ENCODE measurements at places on chromosomes 11 and 22.

DNA sequence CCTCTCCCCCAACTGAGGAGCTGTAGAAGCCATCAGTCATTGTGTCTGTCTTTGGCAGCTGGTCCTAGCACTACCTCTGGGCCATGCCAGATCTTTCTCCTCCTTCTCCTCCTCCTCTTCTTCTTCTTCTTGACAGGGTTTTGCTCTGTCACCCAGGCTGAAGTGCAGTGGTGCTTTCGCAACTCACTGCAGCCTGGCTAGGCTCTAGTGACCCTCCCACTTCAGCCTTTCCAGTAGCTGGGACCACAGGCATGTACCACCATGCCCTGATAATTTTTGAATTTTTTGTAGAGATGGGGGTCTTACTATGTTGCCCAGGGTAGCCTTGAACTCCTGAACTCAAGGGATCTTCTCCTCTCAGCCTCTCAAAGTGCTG, 50.1 kb upstream of the SHANK2 start:
- DNase-seq, result no peak

DNA sequence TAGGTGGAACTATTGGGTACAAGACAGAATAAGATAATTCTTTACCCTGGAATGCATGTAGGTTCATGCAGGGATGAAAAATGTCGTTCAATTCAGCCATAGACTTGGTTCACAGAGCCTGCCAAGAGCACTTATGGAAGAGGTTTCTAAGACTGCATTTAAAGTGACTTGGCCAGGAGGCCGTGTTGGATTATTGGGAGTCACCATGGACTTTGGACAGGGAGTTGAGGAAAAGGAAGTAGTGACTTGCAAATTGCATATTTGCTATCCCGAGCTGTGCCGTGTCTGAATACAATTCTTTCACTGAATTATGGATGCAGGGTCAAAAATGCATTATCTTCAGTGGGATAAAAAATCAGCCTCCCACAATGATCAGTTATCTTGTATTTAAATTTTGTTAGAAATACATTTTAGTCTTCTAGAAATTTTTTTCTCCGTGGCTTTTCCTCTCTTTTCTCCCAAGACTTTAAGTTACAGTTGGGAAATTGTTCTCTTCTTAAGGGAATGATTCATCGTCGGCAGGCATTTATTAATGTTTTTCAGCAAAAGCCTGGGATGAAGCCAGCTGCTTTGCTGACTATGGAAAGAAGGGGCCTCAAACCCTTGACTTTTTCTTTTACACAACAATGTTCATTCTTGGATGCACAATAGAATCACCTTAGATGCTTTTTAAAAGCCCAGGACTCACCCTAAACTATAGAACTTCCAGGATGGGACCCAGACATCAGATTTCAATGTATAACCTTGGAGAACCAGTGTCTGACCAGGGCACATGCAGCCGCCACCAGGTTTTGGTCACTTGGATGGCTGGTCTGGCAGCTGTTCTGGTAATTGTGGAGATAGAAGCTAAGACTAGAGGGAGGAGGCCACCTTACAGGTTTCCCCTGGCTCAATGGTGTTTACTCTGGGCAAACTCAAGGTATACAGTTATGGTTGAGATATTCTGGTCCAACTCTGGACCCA, 70.8 kb downstream of the FAT3 start:
- peak; percentile 16 for DNase-seq

DNA sequence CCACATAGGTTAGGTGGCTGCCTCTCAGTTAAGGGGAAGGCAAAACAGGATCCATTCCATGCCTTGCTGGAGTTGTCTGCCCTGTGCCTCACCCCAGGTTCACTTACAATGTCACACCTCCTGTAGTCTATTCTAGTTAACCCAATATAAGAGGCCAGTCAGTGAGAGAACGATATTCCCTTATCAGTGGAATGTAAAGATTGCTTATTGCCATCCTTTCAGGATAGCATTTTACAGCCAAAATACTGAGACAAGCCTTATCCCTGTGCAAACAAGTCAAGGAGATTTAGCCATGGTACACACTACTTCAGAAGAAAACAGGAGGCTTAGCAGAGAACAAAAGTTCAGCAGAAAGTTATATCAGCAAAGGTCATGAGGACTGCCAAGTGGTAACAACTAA, 5.5 kb downstream of the CYP2R1 start:
- DNase-seq, result no peak

- DNase-seq, result no peak
Measured at GRCh38 chr22:48099671-48100070, 1337.2 kb downstream of the TBC1D22A start.

- DNase-seq, result no peak
Measured at GRCh38 chr11:533586-534395, 1.6 kb downstream of the HRAS start.

DNA sequence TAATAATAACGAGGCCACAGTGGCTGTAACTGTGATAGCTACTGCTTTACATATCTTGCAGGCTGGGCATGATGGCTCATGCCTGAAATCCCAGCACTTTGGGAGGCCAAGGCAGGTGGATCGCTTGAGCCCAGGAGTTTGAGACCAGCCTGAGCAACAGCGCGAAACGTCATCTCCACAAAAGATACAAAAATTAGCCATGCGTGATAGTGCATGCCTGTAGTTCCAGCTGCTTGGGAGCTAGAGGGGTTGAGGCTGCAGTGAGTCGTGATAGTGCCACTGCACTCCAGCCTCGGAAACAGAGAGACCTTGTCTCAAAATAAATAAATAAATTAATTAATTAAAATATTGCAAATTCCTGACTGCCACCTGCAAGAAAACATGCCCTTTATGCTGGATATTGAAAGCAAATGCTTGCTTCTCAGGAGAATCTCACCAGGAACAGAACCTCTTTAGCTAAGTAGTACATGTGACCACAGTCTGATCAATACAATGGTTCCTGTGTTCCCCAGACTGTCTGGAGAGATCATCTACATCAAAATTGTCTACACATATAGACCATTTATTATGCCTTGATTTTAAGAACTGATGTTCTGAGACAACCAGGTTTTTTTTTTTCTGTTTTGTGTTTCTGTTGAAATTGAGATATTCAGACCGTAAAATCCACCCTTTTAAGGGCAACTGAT, 6.3 kb downstream of the ZBTB3 start:
- no peak for DNase-seq

- peak; percentile 69 for DNase-seq
Measured at GRCh38 chr11:38867338-38867737, 2269.3 kb upstream of the RAG2 start.

DNA sequence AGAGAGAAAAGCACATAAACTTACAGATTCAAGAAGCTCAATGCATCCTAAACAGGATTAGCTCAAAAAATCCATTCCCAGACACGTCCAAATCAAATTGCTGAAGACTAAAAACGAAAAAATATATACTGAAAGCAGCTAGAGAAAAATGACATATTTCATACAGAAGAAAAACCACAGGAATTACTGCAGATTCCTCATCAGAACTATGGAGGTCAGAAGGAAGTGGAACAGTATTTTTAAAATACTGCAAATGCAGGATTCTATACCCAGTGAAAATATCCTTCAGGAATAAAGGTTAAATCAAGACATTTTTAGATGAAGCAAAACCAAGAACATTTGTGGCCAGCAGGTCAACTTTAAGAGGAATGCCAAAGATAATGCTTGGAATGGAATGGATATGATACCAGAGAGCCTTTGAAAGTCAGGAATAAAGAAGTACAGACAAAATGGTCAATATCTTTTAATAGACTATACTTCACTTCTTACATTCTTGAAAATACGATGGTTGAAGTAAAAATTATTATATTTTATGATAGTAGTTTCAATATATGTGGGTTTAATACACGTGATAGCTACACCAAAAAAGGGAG, 352.9 kb downstream of the CTTN start:
- no peak for DNase-seq

GRCh38 chr22:48844056-48844675, 983.5 kb downstream of the BRD1 start:
- no peak for DNase-seq

GRCh38 chr22:25482868-25483639, 81.4 kb upstream of the GRK3 start:
- DNase-seq, result peak; percentile 64

DNA sequence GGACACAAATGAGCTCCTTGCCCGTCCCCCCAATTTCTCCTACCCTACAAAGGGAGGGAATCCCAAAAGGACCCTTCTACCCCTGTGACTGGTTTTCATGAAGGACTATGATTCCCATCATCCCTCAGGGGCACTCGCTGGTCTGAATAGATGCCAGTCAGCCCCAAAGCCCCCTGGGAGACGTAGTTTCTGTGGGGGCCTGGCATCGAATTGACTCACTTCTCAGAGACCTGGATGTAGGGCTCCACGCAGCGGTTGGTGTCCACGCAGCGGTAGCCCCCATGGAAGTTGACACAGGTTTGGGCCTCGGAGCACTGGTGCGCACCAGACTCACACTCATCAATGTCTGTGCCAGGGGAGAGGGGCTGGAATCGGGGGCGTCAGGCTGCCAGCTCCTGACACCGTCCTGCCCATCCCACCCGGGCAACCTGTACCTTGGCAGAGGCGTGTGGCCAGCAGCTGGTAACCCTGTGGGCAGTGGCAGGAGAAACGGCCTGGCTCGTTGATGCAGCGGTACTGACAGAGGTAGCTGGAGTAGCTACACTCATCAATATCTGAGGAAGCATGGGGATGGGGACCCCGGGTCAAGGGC, 4.4 kb downstream of the EFEMP2 start:
- no peak for DNase-seq

- no peak for DNase-seq
Measured at GRCh38 chr11:11105361-11105760, 247.5 kb upstream of the ZBED5 start.

DNA sequence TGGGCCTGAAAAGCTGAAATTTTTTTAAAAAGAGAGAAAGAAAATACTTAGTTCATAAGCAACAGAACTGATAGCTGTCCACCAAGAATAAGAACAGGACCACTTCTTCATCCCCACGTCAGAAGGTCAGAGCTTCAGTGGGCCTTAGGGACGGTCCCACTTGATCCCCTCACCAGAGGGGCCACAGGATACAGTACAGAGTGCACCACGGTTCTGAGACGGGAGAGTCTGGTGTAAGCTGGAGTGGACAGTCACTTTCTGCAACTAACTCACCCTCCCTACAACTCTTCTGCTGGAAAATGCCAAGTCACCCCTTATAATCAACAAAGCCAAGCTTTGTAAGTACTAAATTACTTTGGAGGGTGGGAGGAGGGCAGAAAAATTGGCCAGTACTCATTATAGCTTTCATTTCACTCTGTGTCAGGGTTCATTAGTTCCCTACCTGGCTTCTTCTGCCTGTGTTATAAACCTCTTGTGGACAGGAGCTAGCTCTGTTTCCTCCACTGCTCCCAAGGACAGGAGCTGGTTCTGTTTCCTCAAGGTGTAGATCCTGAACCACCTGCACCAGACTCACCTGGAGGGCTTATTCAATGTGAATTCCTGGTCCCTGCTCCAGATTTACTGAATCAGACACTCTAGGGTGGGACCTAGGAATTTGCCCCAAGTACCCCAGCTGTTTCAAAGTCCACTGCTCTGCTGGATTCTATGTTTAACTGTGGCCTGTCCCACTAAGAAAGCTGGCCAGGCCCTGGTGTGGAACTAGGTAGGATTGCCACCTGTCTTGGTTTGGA, 39.6 kb downstream of the SCGB1A1 start:
- DNase-seq, result no peak

GRCh38 chr11:13003736-13004493, 5.2 kb upstream of the RASSF10 start:
- peak; percentile 48 for DNase-seq

GRCh38 chr11:103958475-103959215, 77.8 kb upstream of the DDI1 start:
- no peak for DNase-seq

- no peak for DNase-seq
Measured at GRCh38 chr22:28931844-28932567, 48.6 kb downstream of the ZNRF3 start.

GRCh38 chr22:36391638-36392037, 3.9 kb upstream of the MYH9 start:
- no peak for DNase-seq

DNA sequence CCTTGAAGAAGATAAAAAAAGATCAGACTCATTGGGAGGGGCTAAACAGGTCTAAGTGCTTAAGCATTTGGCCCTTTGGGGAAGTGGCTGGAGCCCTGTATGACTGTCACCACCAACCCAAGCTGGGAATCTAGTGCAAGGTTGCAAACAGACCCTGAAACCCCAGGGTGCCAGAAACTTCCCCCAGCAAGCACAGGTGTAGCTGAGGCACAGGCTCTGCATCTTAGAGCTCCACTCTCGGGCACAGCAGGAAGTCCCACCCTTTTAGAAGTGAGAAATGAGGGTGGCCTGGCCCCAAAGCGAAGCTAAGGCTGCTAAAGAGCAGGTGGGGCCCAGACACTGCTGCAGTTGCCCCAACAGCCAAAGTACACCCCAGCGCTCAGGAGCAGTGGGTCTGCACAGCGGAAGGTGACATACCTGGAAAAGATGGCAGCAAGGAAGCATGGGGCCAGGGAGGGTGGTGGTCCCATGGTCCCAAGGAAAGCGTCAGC, 5.8 kb upstream of the KDM2A start:
- no peak for DNase-seq

DNA sequence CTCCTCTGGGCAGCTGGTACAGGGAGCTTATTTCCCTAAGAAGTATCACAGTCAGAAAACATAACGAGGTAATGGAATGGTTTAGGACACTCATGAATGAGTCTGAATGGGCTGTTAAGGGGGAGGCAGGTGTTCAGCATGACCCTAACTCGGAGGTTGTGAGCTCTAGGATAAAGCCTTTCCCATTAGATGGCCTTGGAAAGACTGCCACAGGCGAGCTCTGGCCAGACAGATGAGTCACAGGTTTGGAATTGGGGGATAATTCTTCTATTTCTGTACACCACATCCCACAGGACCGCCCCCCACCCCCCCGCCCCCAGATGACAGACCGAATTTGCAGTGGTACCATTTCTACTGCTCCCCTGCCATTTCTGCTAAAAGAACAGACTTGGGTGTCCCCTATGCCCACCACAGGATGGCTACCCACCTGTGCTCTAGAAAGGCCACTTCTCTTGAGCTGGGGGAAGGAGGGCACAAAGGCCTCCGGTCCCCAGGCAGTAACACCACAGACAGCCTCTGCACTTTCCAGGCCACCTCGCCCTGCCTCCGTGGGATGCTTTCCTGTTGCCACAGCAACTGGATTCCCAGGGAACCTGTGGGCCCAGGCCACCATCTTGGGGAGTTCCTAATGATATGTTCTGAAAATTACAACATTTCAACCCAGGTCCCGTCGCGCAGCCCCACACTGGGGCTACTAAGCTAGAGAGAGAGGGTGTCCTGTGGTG, 76.7 kb downstream of the TRIM29 start:
- DNase-seq, result peak; percentile 11

- peak; percentile 42 for DNase-seq
Measured at GRCh38 chr11:119615003-119615881, 113.8 kb downstream of the NECTIN1 start.

GRCh38 chr11:92644595-92645445, 324.6 kb upstream of the MTNR1B start:
- no peak for DNase-seq

- no peak for DNase-seq
Measured at GRCh38 chr22:50665212-50665611, 7.4 kb upstream of the SHANK3 start.

DNA sequence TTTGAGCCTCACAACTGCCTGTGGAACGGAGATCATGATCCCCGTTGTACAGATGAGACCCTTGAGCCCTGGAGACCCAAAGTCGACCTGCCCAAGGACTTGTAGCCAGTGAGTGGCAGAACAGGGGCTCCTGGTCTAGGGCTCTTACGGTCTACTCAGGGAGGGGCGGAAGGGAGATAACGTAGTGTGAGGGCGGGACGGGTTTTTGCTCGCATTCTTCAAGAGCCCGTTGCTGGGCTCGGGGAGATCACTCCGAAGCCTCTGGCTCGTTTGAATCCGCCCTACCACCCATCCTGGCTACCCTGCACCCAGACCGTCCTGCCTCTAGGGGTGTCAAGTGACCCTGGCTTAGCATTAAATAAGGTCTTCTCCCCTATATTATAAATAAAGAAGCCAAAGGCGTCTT, 639 bp downstream of the CRY2 start:
- peak; percentile 59 for DNase-seq
